Placental epithelial cell (primary cell): ENCODE measurements at places on chromosomes 3 and 15. TPM values are rescaled to one million over a fixed set of nuclear protein-coding genes. Genes with fewer than 3 reads are reported as not detected.

The NR2F2 gene
- 13.2 and 23.2 TPM in 2 replicates for total RNA-seq

The B3GNT5 gene
- 11.7 and 22.0 TPM in 2 replicates for total RNA-seq

The UBAP1L gene
- total RNA-seq, result 2.1 and 4.3 TPM in 2 replicates

The TJP1 gene
- 59.7 and 124 TPM in 2 replicates for total RNA-seq

The IL17RE gene
- total RNA-seq, result 44.7 and 50.6 TPM in 2 replicates

The GOLGA8N gene
- total RNA-seq, result 4.0 and 9.4 TPM in 2 replicates

The C3orf85 gene
- total RNA-seq, result not detected in 2 replicates

The NME9 gene
- under 0.01 TPM in 1 of 2 replicates, not detected in the other for total RNA-seq

The ROBO2 gene
- total RNA-seq, result under 0.01 and 0.33 TPM in 2 replicates

The GOLGA8T gene
- not detected in 2 replicates for total RNA-seq

The KCNAB1 gene
- total RNA-seq, result under 0.01 and 0.54 TPM in 2 replicates

The FANCD2OS gene
- not detected in 2 replicates for total RNA-seq

The CCDC39 gene
- total RNA-seq, result not detected in 2 replicates

The HSPBAP1 gene
- 3.5 TPM in 2 replicates for total RNA-seq

The SPRED1 gene
- total RNA-seq, result 5.9 and 9.7 TPM in 2 replicates

The LSAMP gene
- total RNA-seq, result not detected in 2 replicates

The NR2E3 gene
- total RNA-seq, result 0.54 and 1.6 TPM in 2 replicates

The USP13 gene
- 4.0 and 7.5 TPM in 2 replicates for total RNA-seq

The ZFYVE19 gene
- total RNA-seq, result 27.5 and 29.2 TPM in 2 replicates

The ELL3 gene
- total RNA-seq, result 2.9 and 5.5 TPM in 2 replicates

The PLA2G4F gene
- total RNA-seq, result 0.79 and 2.5 TPM in 2 replicates

The GUCA1C gene
- not detected in 2 replicates for total RNA-seq

The TIMP4 gene
- 0.39 and 7.8 TPM in 2 replicates for total RNA-seq

The SLC2A2 gene
- 0.11 TPM in 1 of 2 replicates, not detected in the other for total RNA-seq

The CA12 gene
- total RNA-seq, result 0.39 and 0.87 TPM in 2 replicates

The NECTIN3 gene
- 56.9 and 60.4 TPM in 2 replicates for total RNA-seq

The MOBP gene
- 0.76 TPM in 1 of 2 replicates, not detected in the other for total RNA-seq

The EFCAB12 gene
- total RNA-seq, result under 0.01 TPM in 1 of 2 replicates, not detected in the other
